ENCODE measurements at places on chromosomes 4 and X.

- DNase-seq = no peak
These were observed 160.4 kb upstream of the GPR101 start for GRCh38 chrX:137194164-137194563.

DNA sequence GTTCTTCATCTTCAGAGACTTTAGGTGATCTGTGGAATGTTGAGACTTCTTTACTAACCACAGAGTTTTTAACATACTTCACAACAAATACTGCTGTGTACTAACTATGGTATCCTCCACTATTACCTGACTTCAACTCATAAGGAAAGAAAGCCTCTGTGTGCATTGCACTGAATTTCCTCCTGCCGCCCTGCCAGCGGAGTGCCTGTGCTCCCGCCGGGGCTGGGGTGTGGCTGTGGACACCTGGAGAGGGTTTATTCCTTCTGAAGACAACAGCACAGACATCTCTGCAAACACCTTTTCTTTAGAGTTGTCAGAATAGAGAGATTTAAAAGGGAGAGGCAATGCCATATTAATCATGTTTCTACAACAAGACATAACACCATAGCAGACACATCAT is 63.3 kb downstream of the FAT1 start:
- no peak for DNase-seq

GRCh38 chr4:37666625-37667071 is 19.5 kb downstream of the RELL1 start:
- DNase-seq = no peak

GRCh38 chr4:141786946-141787345 is 150.6 kb downstream of the IL15 start:
- no peak for DNase-seq

GRCh38 chrX:147875866-147876596 is 35.7 kb upstream of the FMR1 start:
- DNase-seq = no peak

DNA sequence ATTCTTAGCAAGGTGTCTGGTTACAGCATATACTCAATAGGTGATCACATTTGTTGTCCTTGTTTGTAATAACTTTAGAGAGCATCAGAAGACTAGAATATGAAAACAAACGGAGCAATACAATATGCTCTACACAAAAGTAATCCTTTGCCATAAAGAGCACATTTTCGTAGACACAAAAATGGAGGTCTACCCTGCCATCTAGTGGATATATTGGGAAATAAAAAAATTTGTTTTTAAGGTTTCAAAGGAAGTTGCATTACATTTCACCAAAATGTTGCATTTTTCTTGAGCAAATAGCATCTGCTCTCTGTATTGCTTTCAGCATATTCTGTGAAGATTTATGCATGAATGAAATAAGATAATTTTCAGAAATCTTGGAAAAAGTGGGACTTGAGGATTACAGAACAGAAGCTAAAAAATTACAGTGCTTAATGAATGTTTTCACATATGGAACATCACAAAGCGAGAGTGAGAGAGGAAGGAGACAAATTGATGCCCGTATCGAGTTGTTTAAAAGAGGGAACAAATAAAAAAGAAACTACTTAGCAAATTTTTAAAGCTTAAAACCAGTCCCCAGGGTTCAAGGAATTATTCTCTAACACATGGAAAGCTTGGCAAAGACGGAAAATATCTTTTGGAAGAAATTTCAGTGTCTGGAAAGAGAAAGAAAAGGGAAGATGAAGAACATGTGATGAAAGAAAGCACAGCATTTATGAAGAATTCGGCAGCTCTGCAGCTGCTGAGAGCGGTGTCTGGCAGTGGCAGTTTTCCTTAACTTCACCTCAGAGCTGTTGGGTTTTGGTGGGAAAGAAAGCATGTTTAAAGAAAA is 390.1 kb downstream of the ANKRD50 start:
- DNase-seq = no peak

GRCh38 chr4:152843481-152844090 is 63.8 kb downstream of the ARFIP1 start:
- DNase-seq = no peak
